ENCODE measurements at places on chromosomes 6 and 20. TPM values are rescaled to one million over a fixed set of nuclear protein-coding genes. Genes with fewer than 3 reads are reported as not detected.

Gene ECT2L
- 0.04 TPM for polyA plus RNA-seq

Gene ESR1
- polyA plus RNA-seq: 0.05 TPM

Gene ZBTB46
- polyA plus RNA-seq: 0.68 TPM

Gene SPATA25
- polyA plus RNA-seq: 0.76 TPM

Gene SLA2
- 0.55 TPM for polyA plus RNA-seq
